CD4-positive, alpha-beta T cell treated with Interleukin-21 for 1 hour (primary cell): ENCODE measurements at places on chromosomes 3 and 15.

- DNase-seq: no peak
Observed at GRCh38 chr15:70034596-70034995, 63.1 kb downstream of the TLE3 start.

- peak; percentile 55 for DNase-seq
Observed at GRCh38 chr15:41022487-41023090, 69.3 kb downstream of the CHAC1 start.

GRCh38 chr3:177665122-177665808, 468.0 kb upstream of the TBL1XR1 start:
- no peak for DNase-seq

- no peak for DNase-seq
Observed at GRCh38 chr15:40416056-40416455, 10.5 kb downstream of the IVD start.

DNA sequence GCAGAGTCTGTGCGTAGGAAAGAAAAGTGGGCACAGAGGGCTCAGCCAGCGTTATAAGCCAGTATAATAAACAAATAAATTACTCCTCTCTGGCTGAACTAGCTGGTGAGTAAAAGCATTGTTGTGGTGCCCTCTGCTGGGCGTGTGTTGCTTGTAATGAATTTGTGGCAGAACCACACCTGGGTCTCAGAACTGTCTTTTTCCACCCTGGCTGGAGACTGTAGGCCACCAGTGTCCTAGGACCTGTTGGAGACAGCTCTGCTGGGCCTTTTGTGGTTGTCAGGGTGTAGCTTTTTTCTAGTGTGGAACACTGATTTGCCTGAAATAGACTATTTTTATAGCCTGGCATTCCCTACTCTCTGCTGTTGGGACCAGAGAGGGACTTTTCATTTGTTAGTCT, 130.5 kb upstream of the EIF1B start:
- DNase-seq: peak; percentile 33

DNA sequence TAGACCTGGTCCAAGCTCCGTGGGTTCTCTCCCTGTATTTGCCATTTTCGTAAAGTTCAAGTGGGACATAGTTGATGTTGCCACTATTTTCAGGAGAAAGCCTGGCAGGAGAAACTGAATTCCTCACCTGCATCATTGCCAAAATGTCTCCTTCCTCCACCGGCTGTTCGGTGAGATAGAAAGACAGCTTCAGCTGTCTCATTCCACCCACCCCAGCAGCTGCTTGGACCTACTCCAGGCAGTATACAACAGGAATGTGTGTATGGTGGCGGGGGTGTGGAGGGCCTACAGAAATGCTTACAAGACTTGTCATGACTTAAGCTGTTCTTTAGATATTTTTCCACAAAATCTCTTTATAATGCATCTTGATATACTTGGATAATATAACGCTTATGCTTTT, 132.7 kb upstream of the RAP2B start:
- DNase-seq: no peak

GRCh38 chr3:48696156-48696555, 10.4 kb upstream of the NCKIPSD start:
- DNase-seq: no peak

DNA sequence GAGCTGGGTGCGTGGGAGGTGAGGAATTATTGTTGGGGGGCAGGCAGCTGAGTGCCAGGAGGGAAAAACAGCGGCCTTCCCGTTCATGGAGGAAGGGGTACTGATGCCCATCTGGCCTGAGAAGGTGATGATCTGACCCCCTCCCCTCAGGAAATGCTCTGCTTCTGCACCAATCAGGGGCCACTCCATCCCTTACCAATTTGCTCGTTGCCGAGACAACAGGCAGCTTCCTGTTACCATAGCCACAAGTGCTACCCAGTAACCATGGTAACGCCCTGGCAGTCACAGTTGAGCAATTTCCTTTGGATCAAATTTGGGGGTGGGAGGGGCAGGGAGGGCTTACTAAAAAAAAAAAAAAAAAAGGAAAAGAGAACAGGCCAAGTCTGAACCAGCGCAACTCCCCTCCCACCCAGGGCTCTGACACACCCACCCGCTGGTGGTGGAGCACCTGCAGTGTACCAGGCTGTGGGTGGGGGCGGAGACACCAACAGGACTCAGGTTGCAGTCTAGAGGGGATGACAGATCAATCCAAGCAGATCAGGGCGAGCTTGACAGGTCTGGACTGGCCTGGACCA, 13.7 kb downstream of the CELF6 start:
- DNase-seq: peak; percentile 81

DNA sequence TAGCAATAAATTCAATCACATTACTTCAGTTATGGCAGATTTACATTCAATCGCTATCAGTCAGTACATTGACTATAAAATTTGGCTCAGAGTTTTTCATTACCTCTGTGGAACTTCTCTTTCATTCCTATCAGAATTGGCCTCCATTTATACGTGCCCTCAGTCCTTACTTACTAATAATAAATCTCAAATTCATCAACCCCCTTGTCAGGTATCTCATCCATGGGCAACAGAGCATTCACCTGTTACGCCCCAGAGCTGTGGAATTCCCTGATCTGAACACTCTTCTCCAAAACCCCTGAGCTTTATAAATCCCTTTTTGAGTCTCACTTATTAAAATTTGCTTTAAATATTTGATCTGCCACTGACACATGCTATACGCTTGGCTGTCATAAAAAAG, 492.9 kb downstream of the GBE1 start:
- no peak for DNase-seq

DNA sequence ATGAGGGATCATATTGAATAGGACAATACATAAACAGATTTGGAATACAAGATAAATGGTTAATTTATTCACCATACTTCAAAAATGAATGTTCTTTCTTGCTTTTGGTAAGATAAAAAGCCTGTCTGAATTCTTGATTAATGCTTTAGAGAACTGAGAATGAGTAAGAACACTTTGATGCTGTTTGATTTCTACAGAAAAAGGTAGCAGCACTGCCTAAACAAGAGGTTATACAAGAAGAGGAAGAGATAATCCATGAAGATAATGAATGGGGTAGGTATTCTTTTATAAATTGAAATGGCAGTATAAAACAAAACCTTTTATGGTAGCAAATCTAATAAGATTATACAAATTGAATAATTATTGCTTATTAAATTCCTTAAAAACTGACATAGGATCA, 15.3 kb downstream of the UBA5 start:
- no peak for DNase-seq
